ENCODE measurements at places on chromosomes 5 and 9.

DNA sequence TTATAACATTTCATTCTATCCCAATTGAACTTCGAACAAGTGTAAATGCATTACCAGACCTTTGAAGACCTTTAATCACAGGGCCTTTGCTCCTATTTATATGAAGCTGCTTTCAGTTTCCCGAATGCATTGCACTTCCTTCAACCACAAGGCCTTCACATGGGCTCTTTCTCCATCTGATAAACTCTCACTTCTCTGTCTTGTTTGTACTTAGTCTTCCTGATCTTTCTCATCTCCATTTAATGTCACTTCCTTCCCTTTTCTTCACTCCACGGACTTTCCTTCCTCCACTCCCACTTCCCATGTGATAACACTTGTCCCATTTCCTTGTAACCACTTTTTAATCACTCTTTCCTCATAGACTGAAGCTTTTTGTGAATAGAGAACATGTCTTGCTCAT, 74.3 kb upstream of the TNC start:
- no peak for ATAC-seq

- ATAC-seq: peak; percentile 61
These were observed 7.6 kb upstream of the FAM240B start for GRCh38 chr9:38727497-38728001.

DNA sequence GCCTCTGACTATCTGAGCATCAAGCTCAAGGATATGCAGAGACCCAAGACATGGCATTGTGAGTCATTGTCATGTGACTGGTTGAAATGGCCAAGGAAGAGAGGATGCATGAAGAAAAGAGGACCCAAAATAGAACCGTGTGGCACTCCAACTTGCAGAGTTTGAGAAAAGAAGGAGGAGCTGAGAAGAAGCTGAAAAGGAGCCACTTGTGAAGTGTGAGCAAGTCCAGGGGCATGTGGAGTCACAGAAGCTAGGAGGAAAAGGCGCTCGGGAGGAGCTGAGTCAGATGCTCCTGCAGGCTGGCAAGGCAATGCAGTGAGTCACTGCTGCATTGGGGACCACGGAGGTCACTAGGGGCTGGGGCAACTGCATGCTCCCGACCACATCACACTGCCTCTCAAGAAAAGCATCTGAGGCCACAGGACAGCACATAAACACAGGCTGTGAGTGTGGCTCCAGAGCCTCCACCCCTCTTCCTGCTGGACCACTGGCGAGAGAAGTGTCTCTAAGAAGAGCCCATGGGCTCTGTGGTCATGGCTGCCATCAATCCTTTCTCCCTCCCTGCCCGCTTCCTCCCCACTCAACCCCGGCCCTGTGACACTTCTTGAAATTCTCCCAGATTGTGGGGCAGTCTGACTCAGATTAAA, 197.6 kb downstream of the DRD1 start:
- ATAC-seq: peak; percentile 79

DNA sequence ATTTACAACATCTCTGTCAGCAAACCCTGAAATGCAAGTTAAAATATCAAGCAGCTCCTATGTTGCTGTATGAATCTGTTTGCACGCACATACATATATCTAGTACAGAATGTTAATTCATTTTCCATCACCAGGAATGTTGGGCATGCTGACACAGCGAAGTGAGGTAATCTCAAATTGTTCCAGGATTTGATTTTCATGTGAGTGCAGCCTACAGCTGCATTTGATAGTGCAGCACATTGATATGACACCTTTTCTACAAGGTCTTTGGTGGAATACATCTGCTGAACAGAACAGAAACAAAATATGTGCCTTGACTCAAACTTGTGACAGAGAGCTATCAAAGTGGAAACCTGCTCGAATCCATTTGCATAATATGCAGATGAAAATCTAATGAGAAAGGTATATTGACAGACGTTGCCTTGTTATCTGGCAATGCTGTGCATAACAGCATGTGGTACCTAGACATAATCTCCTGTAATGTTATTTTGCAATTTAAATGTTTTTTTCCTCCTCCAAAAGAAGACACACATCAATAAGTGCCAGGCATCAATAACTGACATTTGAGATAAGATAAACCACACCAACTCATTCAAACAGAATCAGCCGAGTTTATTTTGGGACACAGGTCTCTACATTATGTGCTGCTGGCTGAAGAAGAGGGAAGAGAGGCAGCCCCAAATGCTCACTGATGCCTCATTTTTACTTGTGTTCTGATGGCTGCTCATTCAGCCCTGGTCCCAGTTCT, 512.2 kb downstream of the ZNF608 start:
- ATAC-seq: no peak

DNA sequence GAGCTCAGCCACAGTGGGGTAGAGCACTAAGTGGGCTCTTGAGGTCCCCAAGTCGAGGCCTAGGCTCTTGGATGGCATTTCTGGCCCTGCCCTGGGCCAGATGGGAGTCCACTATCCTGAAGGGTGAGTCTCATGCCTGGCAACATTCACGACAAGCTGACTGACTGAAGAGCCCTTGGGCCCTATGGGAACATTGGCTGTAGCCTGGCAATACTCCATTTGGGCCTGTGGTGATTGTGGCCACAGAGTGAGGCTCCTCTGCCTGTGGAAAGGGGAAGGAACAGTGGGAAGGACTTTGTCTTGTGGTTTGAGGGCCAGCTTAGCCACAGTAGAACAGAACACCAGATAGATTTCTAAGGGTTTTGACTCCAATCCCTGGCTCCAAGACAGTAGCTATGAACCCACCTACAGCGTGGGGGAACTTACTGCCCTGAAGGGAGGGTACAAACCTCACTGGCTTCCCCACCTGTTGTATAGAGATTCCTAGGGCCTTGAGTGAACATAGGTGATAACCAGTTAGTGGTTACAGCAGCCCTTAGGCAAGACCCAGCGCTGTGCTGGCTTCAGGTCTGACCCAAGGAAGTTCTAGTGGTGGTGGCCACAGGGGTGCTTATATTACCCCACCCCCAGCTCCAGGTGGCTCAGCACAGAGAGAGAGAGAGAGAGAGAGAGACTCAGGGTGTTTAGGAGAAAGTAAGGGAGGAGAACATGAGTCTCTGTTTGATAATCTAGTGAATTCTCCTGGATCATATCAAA, 72.4 kb downstream of the KIAA0825 start:
- ATAC-seq: no peak

DNA sequence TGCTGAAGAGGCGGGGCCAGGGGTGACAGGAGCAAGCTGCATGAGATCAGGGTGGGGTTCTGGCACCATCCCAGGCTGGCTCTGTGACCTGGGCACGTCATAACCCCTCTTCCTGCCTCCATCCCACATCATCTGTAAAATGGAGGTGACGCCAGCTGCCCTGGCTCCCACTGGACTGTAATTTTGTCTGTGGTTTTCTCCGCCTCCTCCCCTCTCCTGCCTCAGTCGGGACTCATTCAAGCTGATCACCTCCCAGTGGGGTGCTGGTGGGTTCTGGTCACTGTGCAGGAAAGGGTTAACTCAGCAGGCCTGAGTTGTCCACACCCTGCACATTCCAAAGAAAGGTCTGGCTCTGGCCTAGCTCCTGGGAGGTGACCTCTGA, 128.2 kb downstream of the RXRA start:
- no peak for ATAC-seq

- peak; percentile 75 for ATAC-seq
These were observed 7.9 kb downstream of the MTRR start for GRCh38 chr5:7876867-7877266.

GRCh38 chr9:122453677-122454135, 24.0 kb downstream of the OR1J1 start:
- no peak for ATAC-seq

- no peak for ATAC-seq
These were observed 427.5 kb upstream of the NUDT12 start for GRCh38 chr5:103990064-103990463.

DNA sequence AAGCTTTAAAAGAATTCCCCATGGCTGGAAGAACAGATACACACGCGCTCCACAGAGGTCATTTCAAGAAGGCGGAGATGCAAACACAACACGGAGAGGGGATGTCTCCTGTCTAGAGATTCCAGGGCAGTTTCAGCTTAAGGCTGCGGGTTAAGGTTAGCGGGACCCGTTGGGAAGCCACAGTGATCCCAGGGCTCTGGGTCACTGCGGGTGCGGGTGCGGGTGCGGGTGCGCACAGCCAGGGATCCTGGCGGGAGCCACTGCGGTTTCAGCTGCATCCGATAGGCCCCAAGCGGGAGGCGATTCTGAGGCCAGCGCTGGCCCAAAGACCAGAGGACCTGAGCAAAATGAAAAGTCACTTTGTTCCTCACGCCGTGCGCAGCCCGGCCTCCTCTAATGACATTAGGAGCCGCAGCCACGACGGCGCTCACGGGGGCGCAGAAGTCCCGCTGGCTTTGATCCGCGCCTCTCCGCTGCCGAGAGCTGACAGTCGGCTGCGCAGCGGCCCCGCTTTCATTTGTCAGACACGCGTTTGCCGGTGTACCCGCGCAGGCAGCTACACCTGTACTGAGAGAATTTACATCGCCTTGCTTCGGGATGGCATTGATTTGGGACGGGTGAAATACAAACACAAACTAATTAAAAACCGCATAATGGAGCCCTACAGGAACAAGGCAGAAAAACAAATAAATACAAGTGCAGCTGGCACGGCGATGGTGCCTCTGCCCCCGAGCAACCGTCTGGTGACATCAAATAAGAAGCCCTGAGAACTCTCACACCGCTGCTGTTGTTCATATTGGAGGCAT, 5.3 kb upstream of the IRX1 start:
- ATAC-seq: no peak

- peak; percentile 95 for ATAC-seq
These were observed 44.4 kb upstream of the ANKDD1B start for GRCh38 chr5:75566710-75567309.

- ATAC-seq: no peak
These were observed 678 bp downstream of the SLC26A2 start for GRCh38 chr5:149961186-149961685.

GRCh38 chr5:8410618-8411017, 541.7 kb downstream of the MTRR start:
- no peak for ATAC-seq

DNA sequence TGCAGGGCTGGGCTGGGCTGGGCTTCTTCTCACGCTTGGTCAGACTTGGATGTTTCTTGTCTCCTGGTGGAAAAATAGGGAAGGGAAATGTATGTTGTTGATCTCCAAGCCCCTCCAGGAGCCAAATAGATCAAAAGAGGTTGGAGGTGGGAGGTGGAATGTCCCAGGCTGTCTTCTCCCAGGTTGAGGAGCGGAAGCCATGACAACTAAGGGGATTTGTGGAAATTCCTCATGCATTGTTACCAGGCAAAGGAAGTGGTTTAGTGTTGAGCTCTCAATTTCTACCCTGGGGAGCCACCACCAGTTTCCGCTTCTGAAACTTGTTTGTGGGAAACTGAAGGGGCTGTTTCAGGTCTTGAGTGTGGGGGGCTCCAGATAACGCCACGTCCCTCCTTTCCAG, 79.0 kb downstream of the SPRY4 start:
- ATAC-seq: no peak

Data from esophagus mucosa (tissue), 1 donor.